ENCODE measurements at places on chromosomes 5 and 9.
A peak's percentile ranks its signal among the peaks of the same experiment; 100 is the strongest.

GRCh38 chr9:120383611-120383998 lies 196.4 kb downstream of the CDK5RAP2 start:
- no peak for DNase-seq

GRCh38 chr9:97983589-97984187 lies 547 bp downstream of the ANP32B start:
- DNase-seq = peak; percentile 39

DNA sequence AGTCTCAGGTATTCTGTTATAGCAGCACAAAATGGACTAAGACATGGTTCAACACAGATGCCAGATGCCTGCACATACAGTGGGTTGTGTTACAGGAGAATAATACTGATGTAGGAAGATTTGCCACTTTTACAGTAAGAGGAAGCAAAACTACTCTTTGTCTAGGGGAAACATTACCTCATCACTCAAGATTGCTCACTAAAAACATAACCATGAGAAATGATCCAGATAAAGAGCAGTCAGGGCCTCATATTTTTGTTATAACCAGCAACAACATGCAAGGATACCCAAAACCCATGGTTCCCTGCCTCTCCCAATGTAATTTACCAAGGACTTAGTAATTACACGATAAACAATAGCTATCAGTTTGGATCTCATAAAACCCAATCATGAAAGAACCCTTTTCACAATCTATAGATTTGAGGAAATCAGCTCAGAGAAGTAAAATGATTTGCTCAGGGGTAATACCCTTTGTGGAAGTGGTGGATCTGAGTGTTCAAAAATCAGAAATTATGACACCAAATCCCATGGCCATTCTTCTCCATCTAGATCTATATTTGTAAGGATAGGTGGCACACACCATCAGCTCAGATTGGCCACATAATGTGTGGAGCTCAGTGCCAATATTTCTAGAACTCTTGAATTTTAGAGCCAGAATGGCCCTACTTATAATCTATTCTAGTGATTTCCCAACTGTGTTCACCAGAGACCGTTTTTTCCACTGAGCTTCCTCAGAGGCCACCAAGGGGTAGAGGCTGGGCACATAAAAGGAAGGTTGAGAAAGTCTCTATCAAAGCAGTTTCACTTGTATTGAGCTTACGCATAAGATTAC lies 27.8 kb downstream of the DPYSL3 start:
- DNase-seq = no peak

- DNase-seq = no peak
Measured at GRCh38 chr5:35205606-35206005, 24.7 kb downstream of the PRLR start.

GRCh38 chr5:173230690-173231380 lies 4.2 kb downstream of the NKX2-5 start:
- DNase-seq = no peak

DNA sequence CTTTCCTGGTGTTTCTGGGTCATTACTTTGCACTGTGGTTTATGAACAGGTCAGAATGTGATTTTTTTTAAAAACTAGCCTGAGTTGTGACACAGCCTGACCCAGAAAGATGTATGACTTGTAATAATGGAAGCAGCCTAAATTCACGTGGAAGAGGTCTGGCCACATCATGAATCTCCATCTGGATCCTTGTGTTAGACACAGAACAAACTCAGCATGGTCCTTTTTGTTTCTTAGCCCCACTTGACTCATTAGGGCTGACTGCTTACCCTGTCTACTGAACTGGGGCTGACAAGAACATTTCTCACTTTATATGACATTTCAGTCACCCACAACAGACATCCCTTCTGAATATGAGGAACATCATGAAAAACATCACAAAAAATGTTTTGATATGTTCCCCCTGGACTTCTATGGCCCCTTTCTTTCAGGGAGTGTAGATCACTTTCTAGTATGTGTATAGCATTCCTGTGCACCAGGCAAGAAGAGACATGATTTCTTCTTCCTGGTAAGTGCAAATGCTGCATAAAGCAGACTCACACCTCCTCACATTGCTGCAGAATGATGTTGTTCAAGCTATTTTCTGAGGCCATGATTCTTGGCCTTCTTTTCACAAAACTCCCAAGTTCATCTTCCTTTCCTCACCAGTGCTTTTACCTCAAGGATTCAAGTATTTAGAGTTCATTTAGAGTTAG lies 52.3 kb downstream of the ZNF622 start:
- no peak for DNase-seq

- no peak for DNase-seq
Measured at GRCh38 chr5:161001604-161002003, 149.6 kb upstream of the ATP10B start.

GRCh38 chr9:127033061-127033460 lies 89.4 kb downstream of the ANGPTL2 start:
- no peak for DNase-seq

GRCh38 chr9:15317836-15318235 lies 10.8 kb upstream of the TTC39B start:
- DNase-seq = no peak

- no peak for DNase-seq
Measured at GRCh38 chr5:157025093-157025698, 33.7 kb downstream of the HAVCR1 start.

Measured in activated CD4-positive, alpha-beta T cell treated with anti-CD3 and anti-CD28 coated beads, Interleukin-2, amount 50 U/mL, for 24 hours (primary cell).